ENCODE measurements at places on chromosomes 7 and 10. TPM values are rescaled to one million over a fixed set of nuclear protein-coding genes. Genes with fewer than 3 reads are reported as not detected.

Gene GIMAP8
- 6.3 TPM for total RNA-seq

Gene NANOS1
- 9.9 TPM for total RNA-seq

Gene CDHR3
- 82.5 TPM for total RNA-seq

Gene SLC39A12
- not detected for total RNA-seq

Gene IFIT1B
- total RNA-seq: not detected

Gene CYP3A5
- 1,312 TPM for total RNA-seq

Gene INHBA
- 1.7 TPM for total RNA-seq

Gene HERPUD2
- total RNA-seq: 20.1 TPM
